ENCODE measurements at places on chromosomes 2 and 18.

- DNase-seq: no peak
Observed at GRCh38 chr18:77177009-77177408, 44.4 kb upstream of the MBP start.

DNA sequence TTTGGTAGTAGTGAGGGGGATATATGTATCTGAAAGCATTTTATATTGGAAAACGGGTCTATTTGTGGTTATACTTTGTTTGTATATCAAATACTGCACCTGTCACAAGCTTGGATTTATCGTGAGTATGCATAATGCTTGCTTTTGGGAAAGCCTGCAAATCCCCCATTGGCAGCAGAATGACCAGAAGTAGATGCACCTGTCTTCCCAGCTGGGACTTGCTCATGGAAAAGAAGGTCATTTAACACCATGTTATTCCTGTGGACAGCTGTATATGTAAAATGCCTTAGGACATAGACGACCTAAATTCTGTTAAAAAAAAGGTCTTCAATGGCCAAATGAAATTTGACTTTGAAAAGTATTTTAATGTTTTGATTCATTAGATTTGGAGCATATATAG lies 599.4 kb downstream of the XIRP2 start:
- no peak for DNase-seq

DNA sequence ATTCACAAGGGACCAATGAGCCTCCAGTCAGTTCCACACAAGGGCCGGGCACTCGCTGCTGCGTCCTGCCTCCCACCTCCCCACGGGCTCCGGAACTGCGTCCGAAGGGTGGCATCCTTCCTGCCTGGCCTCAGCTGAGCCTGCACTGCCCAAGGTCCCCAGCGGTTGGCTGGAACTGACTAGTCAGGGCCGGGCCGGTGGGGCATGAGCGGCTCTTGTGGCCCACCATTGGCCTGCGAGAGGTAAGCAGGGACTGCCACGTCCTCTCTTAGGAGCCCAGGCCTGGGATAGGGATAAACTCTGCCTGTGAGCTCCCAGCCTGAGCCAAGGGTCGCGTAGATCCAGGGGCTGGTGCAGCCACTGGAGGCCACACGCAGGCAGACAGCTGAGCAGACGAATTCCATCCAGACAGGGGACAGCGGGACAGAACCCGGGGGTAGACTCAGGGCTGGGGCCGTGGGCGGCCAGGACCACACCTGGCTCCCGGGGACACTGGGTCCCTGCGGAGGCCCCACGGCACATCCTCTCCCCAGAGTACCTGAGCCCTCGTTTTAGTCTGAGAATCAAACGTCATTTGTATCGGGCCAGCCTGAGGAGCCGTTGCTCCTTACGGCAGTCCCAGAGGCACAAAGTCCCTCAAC lies 148.4 kb downstream of the ZNF516 start:
- DNase-seq: no peak

DNA sequence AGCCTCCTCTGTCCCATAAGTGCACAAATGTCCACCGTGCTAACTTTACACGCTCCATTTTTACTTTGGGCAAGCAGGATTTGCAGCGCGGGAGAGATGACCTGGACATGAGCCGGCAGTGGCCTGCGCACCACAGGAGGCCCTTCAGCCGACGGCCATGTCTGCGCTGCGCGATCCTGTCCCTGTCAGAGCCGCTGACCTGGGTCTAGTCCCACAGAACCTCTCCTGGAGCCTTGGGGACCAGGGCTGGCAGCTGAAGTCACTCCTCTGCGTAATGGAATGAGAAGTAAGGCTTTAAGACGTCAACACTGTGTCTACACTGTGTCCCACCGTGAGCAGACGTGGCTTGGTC lies 29.6 kb downstream of the ADI1 start:
- no peak for DNase-seq

GRCh38 chr2:47129191-47129706 lies 25.9 kb downstream of the STPG4 start:
- DNase-seq: no peak

GRCh38 chr2:47708801-47709499 lies 74.0 kb upstream of the MSH6 start:
- DNase-seq: no peak

GRCh38 chr18:47826157-47827074 lies 104.0 kb downstream of the SMAD2 start:
- no peak for DNase-seq

GRCh38 chr2:72150861-72151356 lies 3.2 kb upstream of the CYP26B1 start:
- DNase-seq: no peak

DNA sequence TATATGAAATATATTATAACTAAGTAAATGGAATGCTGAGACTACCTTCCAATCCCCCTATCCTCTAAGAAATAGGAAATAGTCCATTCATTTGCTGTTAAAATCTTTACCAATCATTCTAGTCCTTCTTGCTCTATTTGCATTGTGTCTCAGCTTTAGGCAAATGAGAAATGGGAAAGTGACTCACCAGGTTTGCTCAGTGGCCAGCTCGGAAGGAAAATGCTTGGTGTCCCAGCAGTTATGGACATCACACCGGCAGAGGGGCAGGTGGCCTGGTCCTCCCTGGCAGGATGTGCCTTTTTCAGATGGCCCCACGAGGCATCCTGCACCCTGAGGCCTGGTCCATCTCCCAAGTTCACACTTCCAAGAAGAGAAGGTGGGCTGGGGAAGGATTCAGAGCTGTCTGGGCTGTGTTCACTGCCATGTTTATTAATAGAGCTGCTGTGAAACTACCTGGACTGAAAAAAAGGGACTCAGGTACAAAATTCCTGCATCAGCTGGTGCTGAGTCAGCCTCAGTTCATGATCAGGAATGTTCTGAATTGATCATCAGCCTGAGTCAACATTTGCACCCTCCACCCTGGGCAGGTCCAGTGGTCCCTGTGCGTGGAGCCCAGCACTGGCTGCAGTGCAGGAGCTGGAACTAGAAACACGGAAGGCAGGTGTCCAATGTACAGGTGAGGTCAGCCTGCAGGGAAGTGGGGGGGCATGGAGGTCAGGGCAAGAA lies 60.1 kb upstream of the ARL4C start:
- no peak for DNase-seq

GRCh38 chr2:130963196-130963848 lies 126.6 kb downstream of the ARHGEF4 start:
- DNase-seq: no peak

DNA sequence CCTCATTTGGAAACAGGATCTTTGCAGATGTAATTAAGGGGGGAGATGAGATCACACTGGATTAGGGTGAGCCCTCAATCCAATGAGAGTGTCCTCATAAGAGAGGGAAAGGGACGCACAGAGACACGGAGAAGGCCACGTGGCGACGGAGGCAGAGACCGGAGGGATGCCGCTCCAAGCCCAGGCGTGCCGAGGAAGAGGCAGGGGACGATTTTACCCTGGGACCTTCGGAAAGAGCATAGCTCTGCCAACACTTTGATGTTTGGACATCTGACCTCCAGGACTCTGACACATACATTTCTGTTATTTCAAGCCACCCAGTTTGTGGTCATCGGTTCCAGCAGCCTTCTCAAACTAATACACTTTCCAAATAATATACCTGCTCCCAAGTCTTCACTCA lies 84.4 kb upstream of the ZCCHC2 start:
- no peak for DNase-seq

DNA sequence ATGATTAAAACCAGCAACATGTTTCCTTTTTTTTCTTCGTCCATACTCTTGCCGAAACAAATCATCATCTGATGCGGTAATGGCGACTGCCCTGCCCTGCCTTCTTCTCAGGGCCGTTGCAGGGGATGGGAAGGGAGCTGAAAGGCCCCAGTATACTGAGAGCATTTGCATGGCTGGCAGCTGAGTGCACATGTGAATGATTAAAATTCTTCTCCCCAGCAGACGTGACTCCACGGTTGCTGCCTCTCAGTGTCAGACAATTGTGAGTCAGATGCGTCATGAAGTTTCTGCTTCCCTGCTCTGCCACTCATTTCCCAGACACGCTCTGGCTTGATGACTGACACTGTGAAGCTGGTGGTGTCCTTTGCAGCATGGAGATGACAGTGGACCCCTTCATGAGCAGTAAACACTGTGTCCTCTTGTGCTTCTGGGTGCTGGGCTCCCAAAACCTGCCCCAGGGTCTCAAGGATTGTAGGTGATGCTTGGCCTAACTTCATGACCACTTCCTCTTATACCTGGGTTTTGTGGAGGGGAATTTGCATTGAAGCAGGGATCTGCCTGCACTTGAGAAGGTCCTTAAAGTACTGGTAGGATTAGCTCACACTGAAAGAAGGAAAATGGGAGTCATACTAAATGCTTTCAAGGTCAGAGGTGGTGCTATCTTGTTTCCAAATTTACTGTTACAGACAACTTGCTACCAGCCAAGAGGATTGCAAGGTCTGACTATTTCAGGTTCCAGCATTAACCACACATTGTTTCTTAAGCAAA lies 222.5 kb upstream of the COPS8 start:
- DNase-seq: peak; percentile 44

DNA sequence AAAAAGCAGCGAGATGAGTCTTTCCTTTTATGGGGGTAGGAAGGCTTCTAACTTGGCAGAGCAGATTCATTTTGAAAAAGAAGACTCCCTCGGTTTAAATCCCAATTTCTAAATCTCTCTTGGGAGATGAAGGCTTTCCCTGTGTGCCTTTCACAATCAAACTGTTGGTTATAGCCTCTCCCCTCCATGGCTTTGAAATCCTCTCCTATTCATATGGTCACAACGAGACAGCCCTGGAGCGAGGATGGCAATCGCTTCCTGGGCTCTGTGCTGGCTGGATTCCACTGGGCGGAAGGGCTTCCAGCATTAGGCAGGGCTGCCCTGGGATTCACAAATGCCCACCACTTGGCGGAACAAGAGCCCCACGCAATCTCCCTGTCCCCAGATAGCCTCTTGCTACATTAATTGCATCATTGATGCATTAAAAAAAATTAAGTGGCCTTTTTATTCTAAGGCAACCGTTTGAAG lies 1.6 kb downstream of the CAVIN2 start:
- DNase-seq: no peak

DNA sequence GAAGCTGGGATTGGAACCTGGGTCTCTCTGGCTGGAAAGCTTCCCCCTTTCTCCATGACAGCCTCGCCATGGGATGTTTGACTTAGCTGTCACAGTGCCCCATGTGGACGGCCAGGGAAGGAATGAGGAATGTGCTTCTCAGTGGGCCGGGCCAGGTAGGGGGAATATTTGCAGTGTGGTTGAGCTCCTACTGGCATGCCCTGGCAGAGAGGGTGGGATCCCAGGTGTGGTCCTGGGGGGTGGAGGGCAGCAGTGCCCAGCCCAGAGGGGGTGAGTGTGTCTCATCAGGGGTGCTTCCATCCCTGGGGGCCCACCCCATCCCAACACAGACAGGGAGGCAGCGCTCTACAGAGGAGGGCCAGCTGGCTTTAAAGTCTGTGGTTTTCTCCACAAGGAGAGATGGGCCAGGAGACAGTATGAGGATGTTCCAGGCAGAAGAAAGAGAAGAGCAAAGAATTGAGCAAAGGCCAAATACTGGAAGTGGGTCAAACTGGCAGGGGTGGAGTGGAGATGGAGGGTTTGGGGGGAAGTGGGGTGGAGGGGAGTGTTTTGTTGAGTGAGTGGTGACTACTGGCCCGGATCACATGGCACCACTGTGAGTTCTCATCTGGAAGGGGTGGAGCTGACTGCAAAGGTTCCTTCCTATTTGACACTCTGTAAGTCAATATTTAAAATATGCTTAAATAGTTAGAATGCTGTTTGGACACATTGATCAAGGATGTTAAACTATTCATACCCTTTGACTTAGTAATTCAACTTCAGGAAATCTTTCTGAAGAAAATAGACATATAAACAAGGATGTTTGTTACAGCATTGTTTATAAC lies 94.0 kb downstream of the MYCN start:
- DNase-seq: no peak

DNA sequence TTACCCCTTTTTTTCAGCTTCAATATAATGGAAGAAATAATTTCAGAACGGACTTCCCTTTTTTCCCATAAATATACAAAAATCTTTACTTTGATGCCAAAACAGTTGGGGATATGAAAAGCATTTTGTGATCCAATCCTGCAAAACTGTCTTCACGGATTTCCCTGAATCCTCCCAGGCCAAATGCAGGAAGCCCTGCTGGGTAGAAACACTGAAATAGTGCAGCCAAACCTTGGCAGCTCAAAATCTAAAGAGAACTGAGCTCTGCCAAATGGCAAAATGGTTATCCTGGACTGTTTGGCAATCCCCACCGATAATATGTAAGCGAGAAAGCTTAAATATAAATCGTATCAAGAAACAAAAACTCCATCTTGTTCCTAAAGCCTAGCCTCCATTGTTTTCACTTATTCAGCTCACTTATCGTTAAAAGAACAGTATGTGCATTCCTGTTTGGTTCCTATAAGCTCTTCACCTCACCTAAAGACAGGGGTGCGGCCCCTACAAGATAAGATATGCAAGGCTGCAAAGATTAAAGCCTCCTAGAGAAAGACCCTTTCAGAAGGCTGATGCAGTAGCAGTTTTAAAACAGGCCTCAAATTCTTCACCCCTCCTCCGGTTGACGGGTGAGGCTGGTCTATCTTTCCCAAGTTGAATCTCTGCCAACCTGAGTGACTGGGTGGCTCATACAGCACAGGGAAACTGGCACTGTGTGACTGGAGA lies 48.6 kb downstream of the LAMA1 start:
- no peak for DNase-seq

- DNase-seq: no peak
Observed at GRCh38 chr2:235538144-235538639, 44.3 kb downstream of the AGAP1 start.

DNA sequence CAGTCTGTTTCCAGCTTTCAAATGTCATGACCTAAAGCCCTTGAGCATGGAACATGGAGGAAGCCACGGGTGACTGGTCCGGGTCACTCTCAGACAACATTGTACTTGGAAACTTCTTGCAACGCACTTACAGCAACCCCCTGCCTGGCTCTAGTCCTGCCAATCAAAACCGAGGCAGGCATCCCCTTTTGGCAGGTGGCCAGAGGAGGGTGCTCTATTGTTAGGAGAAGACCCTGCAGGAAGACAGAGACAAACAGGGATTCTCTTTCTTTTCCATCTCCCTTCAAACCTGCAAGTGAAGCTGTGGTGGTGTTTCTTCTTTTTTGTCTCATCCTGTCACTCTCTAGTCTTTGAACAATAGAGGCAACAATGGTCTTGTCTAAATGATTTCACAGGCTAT lies 667.2 kb downstream of the ZEB2 start:
- no peak for DNase-seq
